ENCODE measurements at places on chromosomes 1 and 21.

- DNase-seq = no peak
Observed at GRCh38 chr1:19315378-19316198, 3.5 kb downstream of the SLC66A1 start.

DNA sequence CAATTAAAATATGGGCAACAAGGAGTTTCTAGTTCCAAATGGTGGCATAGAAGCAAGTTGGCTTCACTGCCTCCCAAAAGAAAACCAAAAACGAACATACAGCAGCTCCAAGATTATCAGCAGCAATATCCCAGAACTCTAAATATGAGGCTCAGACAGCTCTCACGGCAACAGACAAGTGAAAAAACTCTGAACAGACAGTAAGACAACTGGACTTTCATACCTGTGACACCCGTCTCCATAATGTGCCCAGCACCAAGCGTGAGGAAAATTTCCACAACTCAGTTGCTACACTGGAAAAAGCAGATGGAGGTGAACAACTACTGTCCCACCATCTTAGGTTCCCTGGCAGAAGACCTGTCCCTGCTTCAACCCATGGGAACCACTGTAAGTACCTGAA is 39.9 kb downstream of the HSF2BP start:
- no peak for DNase-seq

GRCh38 chr1:183281553-183282091 is 95.6 kb downstream of the LAMC2 start:
- peak; percentile 97 for DNase-seq

GRCh38 chr1:223887747-223888418 is 42.1 kb upstream of the TP53BP2 start:
- DNase-seq = no peak

GRCh38 chr1:150235294-150235851 is 539 bp downstream of the ANP32E start:
- DNase-seq = peak; percentile 69

GRCh38 chr1:188489336-188490112 is 1660.8 kb downstream of the PLA2G4A start:
- no peak for DNase-seq

- DNase-seq = no peak
Observed at GRCh38 chr1:114315631-114316030, 162.0 kb upstream of the SYT6 start.

- no peak for DNase-seq
Observed at GRCh38 chr1:107378426-107378825, 237.6 kb downstream of the NTNG1 start.

- DNase-seq = peak; percentile 83
Observed at GRCh38 chr1:27600498-27601175, 3.3 kb downstream of the AHDC1 start.

GRCh38 chr1:108949044-108949443 is 14.2 kb downstream of the CLCC1 start:
- no peak for DNase-seq

DNA sequence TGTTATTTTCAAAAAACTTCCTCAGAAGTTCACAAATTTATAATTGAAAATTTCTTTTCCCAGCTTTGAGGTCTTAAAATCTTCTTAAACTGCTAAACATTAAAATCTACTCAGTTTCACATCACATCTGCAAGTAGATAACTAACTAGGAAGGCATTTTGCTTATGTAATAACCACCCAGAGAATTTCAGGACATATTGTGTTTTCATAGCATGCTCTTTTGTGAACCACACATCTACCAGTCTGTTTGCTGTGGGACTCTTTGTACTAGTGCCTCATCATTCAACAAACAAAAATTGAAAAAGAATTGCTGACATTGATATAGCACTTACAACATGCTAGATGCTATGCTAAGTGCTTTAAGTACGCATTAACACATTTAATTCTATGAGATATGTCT is 31.6 kb upstream of the C1orf146 start:
- DNase-seq = no peak

DNA sequence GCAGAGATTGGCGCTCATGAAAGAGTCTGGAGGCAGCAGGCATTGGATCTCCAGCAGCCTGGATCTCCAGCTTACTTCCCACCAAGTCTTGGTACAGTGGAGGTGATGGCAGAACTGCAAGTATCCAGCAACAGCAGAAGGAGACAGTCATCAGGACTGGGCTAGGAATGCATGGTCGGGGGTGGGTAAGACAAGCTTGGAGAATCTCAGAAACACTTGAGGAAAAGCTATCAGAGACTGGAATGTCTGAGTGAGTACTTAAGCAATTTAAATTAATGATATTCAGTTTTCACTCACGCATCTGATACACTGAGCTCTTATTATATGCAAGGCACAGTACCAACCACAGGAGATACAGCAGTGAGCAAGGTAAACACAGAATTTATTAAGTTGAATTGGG is 9.8 kb downstream of the TMEM35B start:
- no peak for DNase-seq

Data from stomach (tissue), 19 donors.